Kidney (tissue), 22 donors: ENCODE measurements at places on chromosomes 16 and 17. TPM values are rescaled to one million over a fixed set of nuclear protein-coding genes. Genes with fewer than 3 reads are reported as not detected.

Gene RNF112
- total RNA-seq = 7.3 TPM

Gene CHST4
- not detected for total RNA-seq

DNA sequence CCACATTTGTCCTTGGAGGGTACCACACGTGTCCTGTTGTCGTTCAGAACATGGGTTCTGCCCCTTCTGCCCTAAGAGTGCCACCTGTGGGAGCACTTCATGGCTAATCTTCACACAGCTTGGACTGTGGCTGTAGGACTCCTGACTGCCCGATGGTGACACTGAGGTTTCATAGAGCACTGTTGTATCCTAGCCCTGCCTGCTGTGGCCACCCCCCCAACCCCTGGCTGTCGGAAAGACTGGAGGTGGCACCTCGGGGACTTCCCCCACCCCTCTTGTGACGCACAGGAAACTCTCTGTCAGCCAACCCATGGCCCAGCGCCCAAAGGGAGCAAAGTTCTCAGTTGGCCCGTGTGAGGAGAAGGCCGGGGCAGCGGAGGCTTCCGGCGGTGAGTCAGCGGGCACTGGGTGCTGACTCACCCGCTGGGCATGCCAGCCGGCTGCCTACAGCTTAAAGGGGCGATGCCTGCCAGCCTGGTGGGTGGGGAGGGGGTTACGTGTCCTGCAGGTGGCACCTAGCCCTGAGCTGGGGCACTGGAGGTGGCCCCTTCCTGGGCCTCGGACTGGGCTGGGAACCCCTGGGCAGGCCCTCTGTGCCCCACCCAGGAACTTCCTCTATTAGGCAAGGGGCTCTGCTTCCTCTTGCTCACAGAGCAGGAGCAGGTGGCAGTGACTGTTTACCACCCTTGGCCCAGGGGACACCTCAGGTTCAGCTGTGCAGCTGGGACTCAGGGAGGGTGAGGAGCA lies 3.4 kb downstream of the MAP2K3 start:
- no peaks in the 10 kb centered on the region for H3K27me3 ChIP-seq
- H3K36me3 ChIP-seq = no peaks in the 10 kb centered on the region
- DNase-seq = peak; percentile 87

Gene MT1H
- total RNA-seq = 4.4 TPM

DNA sequence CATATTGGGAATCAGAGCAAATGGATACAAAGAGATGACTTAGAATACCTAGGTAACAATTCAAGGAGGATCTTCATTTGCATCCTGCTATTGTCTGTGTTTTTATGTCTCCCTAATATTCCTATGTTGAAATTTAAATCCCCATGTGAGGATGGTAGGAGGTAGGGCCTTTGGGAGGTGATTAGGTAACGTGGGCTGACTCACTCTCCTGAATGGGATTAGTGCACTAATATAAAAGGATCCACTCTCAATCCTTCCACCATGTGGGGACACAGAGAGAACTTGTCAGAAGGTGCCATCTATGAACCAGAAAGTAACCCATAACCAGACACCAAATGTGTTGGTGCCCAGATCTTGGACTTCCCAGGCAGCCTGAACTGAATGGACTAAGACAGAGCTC lies 83.4 kb downstream of the CDH8 start:
- no peaks in the 10 kb centered on the region for H3K27me3 ChIP-seq
- no peak overlapping the region for H3K4me3 ChIP-seq
- no peaks in the 10 kb centered on the region for H3K4me1 ChIP-seq

GRCh38 chr17:50163843-50164696 lies 1.7 kb upstream of the SGCA start:
- H3K4me1 ChIP-seq = peaks cover 6% of the 10 kb centered on the region
- H3K27ac ChIP-seq = no peak overlapping the region
- no peak overlapping the region for H3K4me3 ChIP-seq
- DNase-seq = no peak

DNA sequence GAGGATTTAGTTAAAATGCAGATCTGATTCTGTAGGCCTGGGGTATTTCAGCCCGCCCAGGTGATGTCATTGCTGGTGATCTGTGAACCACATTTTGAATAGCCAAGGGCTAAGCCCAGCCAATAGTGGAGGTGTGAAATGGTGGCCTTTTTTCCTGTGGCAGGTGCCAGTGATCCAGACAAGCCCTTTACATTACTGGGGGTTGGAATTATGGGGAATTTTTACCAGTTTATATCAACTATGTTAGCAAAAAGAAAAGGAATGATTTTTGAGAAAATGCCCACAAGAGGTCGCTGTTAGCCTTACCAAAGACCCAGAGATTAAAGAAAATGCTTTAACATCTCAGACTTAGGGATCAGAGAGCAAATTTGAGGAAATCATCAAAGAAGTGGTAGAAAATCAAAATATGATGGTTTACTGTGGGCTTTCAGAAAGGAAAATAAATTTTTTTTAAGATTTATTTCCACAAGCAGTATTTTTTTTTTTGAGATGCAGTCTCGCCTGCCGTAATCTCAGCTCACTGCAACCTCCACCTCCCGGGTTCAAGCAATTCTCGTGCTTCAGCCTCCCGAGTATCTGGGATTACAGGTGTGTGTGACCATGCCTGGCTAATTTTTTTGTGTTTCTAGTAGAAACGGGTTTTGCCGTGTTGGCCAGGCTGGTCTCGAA lies 3.9 kb downstream of the VPS35L start:
- H3K4me3 ChIP-seq = no peak overlapping the region
- peak; percentile 60 for DNase-seq
- H3K4me1 ChIP-seq = peaks cover 3% of the 10 kb centered on the region
- no peak overlapping the region for H3K27ac ChIP-seq
- no peaks in the 10 kb centered on the region for H3K36me3 ChIP-seq
- H3K27me3 ChIP-seq = no peaks in the 10 kb centered on the region

- H3K4me1 ChIP-seq = no peaks in the 10 kb centered on the region
- no peak overlapping the region for H3K4me3 ChIP-seq
- H3K27ac ChIP-seq = no peak overlapping the region
- DNase-seq = peak; percentile 51
Observed at GRCh38 chr16:56789360-56789759, 59.4 kb downstream of the NUP93 start.

DNA sequence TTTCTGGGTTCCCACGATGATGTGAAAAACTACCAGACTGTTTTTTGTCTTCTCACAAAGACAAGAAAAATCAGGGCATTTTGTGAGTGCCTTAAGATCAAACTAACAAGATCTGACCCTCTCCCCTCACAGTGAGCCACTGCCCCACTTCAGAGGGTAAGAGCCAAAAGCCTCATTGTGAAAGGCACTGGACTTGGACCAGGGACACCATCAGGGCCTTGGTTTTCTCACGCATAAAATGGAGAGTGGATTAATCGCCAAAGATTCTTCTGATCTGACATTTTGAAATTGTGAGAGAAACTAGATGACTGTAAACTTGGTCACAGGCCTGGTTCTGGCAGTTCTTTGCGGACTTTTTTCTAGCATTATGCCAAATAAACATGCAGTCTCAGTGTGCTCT lies 21.0 kb upstream of the ENDOV start:
- H3K4me1 ChIP-seq = no peaks in the 10 kb centered on the region
- H3K27ac ChIP-seq = no peak overlapping the region
- H3K27me3 ChIP-seq = no peaks in the 10 kb centered on the region
- no peak overlapping the region for H3K4me3 ChIP-seq
- H3K36me3 ChIP-seq = peaks cover 26% of the 10 kb centered on the region

DNA sequence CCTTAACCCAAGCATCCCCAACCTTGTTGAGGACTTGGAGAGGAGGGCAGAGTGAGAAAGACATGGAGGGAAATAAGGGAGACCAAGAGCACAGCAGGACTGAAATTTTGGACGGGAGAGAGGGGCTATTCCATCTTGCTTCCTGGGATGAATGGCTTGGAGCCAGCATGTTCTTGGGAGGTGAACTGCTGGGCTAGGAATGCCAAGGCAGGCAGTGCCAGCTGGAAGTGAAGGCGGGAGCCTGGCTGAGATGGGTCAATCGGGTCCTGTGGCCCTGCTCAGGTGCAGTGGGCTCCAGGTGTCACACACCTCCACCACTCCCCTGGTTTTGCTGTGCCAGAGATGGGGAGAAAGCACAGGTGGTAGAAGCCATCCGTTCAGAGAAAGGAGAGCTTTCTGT lies 25.5 kb downstream of the WNT9B start:
- no peaks in the 10 kb centered on the region for H3K27me3 ChIP-seq
- H3K4me3 ChIP-seq = no peak overlapping the region
- H3K36me3 ChIP-seq = no peaks in the 10 kb centered on the region

Gene ALDH3A1
- total RNA-seq = 1.4 TPM

DNA sequence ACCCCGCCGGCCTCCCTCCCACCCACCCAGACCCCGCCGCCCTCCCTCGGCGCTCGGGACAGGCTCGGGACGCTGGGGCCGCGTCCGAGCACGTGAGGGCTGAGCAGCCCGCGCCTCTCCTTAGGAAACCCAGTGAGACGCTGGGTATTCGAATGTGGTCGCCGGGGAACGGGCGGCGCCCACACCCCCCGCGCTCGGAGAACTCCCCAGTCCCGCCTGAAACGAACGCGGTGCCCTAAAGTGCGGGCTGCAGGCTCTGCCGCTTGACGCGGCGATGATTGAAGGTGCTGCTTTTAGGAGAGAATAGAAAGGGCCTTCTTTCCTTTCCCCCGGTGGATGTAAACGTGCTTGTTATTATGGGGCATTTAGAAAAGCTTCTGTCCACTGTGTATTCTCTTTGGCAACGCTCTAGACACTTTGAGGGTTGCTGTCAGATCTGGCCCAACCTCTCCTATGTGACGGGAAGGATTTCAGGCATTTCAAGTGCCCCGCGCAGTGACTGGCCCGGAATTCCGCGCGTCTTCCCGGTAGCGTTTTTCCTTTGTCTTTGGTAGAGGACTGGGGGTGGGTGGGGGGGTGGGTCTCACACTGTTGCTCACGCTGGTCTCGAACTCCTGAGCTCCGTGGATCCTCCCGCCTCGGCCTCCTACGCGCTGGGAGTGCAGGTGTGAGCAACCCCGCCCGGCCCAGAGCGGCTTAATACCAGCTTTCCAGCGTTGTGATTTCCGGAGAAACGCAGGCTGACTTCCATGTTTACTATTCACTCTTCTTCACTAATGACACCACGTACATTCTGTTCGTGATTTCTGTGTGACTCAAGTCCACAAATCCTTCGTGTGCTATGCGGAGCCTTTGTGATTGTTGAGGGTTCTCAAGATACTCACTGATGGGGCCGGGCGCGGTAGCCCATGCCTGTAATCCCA lies 21.8 kb upstream of the FOXK2 start:
- H3K4me3 ChIP-seq = peak overlapping the region; percentile 61
- no peaks in the 10 kb centered on the region for H3K4me1 ChIP-seq
- DNase-seq = peak; percentile 59

DNA sequence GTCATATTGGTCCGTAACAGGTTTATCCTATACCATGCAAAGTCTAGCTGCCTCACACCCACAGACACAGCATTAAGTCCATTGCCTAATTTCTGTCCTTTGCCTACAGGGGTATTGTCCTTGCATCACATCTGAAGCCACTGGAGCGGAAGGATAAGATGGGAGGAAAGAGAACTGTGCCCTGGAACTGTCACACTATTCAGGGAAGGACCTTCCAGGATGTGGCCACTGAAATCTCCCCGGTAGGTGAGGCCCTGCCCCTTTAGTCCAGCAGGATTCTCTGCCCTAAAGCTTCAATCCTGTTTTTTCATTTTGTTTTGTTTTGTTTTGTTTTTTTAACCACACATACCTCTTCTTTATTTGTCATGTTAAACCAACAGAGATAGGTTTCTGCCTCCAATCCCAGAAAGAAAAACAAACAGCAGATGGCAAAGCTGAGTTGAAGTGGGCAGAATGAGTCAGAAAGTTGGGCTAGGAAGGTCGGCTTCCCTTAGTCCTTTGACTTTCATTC lies 2.2 kb upstream of the EFTUD2 start:
- peaks cover 2% of the 10 kb centered on the region for H3K36me3 ChIP-seq
- H3K27ac ChIP-seq = no peak overlapping the region
- no peak for DNase-seq
- no peaks in the 10 kb centered on the region for H3K27me3 ChIP-seq
- no peak overlapping the region for H3K4me3 ChIP-seq

Gene RNF167
- 95.0 TPM for total RNA-seq

DNA sequence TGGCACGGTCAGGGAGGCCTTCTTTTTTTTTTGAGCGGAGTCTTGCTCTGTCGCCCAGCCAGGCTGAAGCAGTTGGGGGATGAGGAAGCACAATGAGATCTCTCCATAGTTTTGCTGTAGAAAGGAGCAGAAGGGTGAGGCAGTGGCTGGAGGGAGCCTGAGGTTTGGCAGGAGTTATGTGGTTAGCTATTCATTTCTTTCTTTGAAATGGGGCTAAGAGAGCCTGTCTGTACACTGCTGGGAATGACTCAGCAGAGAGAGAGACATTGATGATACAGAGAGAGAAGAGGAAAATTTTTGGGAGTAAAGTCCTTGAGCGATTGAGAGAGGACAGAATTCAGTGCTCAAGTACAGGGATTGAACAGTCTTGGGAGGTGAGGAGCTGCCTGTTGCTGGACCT lies 22.1 kb downstream of the NOS2 start:
- no peak for DNase-seq
- no peak overlapping the region for H3K27ac ChIP-seq
- H3K4me3 ChIP-seq = no peak overlapping the region
- H3K36me3 ChIP-seq = no peaks in the 10 kb centered on the region

- no peaks in the 10 kb centered on the region for H3K36me3 ChIP-seq
- no peaks in the 10 kb centered on the region for H3K4me1 ChIP-seq
- H3K4me3 ChIP-seq = no peak overlapping the region
- H3K27ac ChIP-seq = no peak overlapping the region
- no peaks in the 10 kb centered on the region for H3K27me3 ChIP-seq
Observed at GRCh38 chr17:50268026-50268425, 6.2 kb upstream of the TMEM92 start.

DNA sequence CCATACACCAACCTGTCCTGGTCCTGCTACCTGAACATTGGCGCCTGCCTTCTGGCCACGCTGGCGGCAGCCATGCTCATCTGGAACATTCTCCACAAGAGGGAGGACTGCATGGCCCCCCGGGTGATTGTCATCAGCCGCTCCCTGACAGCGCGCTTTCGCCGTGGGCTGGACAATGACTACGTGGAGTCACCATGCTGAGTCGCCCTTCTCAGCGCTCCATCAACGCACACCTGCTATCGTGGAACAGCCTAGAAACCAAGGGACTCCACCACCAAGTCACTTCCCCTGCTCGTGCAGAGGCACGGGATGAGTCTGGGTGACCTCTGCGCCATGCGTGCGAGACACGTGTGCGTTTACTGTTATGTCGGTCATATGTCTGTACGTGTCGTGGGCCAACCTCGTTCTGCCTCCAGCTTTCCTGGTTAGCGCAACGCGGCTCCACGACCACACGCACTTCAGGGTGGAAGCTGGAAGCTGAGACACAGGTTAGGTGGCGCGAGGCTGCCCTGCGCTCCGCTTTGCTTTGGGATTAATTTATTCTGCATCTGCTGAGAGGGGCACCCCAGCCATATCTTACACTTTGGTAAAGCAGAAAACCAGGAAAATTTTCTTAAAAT lies 21.5 kb downstream of the TMEM204 start:
- no peaks in the 10 kb centered on the region for H3K27me3 ChIP-seq
- H3K4me1 ChIP-seq = no peaks in the 10 kb centered on the region
- no peak overlapping the region for H3K27ac ChIP-seq
- no peak overlapping the region for H3K4me3 ChIP-seq
- DNase-seq = no peak

Gene ENO3
- total RNA-seq = 6.9 TPM
